ENCODE measurements at places on chromosomes 16 and 17.

DNA sequence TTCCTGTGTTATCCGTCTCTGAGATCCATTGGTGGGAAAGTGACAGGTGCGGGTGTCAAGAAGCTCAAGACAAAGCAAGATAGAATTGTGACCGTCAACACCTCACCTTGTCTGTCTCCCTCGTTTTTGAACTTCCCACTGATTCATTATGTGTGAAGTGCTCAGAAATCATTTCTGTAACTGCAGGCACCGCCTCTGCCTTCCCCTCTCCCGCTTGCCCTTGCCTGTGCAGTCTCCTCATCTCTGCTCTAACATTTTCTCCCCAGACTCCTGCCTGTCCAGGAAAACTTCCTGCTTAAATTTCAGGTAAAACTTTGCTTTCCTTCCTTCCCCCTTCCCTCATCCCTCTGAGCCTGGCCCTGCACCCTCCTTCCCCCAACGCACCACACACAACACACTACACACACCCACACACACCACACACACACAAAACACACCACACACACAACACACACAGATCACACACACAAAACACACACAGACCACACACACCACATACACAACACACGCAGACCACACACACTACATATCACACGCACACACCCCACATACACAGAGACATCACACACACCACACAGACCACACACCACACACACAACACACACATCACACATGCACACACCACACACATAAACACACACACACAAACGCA is 25.7 kb downstream of the CALB2 start:
- no peak for DNase-seq

GRCh38 chr16:69555437-69555836 is 10.3 kb upstream of the NFAT5 start:
- DNase-seq = no peak

DNA sequence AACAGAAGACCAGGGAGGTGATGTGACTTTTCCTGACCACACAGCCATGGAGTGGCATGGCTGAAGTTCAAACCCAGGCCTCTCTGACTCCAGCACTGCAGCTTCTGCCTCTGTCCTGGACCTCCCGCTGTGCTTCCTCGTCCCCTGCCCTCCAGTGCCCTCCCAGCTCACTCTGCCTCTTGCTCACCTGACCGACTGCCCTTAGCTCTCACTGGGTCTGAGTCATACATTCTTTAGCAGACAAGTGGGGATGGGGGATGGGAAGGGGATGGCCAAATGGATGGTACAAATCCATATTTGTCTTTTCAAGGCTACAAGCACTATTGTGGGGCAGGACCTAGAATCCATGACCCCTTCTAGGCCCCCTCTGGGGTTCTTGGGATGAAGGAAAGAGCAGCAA is 33.0 kb downstream of the PITPNM3 start:
- DNase-seq = no peak

- DNase-seq = no peak
These were observed 8.0 kb upstream of the MRPL12 start for GRCh38 chr17:81695211-81695610.

DNA sequence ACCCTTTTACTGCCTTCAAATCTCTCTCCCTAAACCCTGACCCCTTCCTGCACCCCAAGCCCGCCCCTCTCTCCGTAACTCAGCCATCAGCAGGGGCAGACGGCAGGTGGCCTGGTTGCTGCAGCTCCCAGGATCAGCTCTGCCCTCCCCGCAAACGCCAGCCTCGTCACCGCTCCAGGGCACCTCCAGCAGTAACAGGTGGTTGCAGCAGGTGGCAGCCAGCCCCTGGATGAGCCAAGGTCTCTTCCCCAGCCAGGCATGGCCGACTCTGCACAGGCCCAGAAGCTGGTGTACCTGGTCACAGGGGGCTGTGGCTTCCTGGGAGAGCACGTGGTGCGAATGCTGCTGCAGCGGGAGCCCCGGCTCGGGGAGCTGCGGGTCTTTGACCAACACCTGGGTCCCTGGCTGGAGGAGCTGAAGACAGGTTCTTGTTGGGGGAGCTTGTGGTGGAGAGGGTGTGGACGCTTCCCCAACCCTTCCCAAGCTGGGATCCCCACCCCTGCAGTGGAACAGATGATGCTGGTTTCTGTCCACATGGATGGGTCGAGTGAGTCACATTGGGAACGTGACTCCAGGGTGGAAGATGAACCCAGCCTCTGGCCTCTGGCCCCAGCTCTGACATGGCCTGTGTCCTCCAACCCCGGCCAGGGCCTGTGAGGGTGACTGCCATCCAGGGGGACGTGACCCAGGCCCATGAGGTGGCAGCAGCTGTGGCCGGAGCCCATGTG is 558 bp downstream of the HSD3B7 start:
- DNase-seq = no peak

- no peak for DNase-seq
These were observed 10.4 kb upstream of the NAT9 start for GRCh38 chr17:74786431-74787055.

DNA sequence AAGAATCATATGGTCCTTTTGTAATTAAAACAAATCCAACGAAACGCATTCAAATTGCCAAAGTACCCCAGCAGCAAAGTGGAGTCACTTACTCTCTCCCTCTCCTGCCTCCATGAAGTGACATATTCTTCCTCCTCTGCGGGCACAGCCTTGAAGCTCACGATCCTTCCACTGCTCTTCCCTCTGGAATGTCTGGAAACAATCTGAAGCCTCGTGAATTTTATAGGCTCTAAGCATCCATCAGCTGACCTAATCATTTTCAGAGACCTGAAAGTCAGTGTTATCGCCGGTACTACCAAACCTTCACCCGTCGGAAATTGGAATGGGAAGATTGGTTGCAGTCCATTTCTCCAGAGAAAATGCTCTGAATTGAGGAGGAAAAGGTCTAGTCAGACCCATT is 134.5 kb upstream of the FOXF1 start:
- DNase-seq = no peak

DNA sequence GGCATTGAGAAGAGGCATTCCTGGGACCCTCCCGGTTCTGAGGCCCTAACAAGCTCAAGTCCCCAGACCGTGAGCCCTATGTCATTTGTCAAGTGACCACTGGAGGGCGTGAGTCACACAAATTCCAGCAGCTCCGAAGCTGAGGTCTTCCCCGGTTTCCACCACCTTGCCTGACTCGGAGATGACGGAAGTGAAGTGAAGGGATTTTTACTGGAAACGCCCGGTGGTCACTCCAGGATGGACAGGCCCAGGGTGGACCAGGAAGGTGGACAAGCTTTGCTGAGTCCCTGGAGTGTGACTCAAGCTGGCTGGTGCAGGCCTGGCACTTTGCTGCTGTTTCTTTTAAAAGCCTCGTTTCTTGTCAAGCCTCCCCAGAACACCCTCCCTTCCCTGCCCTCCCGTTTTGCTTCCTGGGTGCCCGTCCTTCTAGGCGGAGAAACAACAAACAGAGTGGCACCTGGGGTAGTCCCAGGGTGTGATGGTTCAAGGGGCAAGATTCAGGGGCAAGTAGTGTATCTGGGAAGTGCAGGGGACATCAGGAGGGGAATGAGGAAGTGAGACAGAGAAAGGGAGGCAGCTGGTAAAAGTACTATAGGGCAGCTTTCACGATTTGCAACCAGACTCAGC is 5.3 kb upstream of the NOS2 start:
- peak; percentile 86 for DNase-seq

DNA sequence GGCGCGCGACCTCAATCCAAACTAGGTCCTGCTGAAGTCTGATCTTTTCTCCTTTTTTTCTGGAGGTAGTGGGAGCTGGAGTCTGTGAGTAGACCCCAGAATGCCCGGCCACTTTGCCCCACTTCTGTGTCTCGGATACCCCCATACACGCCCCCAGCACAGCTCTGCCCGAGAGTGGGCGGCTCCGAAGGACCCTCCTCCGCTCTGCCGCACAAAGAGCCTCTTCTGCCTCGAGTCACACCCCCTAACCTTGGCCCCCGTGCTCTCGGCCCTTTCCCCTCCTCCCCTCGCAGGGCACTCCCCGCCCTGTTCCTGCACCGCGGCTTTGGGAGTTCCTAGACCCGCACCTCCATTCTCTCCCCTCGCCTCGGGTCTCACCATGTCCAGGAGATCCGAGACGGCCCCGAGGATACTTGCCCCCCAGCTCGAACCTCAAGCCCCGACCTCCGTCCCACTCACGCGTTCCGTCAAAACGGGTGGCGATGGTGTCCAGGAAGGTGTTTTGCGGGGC is 476 bp downstream of the KCNH4 start:
- DNase-seq = no peak

DNA sequence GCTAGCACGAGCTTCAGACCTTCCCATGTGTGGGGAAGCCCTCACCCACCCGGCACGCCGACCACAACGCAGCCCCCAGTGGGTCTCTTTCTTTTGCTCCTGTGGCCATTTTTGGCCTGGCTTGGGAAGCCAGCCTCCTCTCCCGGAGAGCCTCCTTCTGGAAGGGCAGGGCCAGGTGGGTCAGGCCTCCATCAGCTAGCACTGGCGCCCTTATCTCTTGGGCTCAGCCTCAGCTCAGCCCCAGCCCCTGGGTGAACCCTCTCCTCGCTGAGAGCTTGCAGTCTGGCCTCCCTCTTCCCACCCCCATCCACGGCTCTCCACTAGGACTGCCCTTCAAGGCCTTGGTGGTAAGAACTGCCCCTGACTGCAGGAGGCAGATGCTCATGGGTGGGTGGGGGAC is 14.7 kb upstream of the JPH3 start:
- no peak for DNase-seq

DNA sequence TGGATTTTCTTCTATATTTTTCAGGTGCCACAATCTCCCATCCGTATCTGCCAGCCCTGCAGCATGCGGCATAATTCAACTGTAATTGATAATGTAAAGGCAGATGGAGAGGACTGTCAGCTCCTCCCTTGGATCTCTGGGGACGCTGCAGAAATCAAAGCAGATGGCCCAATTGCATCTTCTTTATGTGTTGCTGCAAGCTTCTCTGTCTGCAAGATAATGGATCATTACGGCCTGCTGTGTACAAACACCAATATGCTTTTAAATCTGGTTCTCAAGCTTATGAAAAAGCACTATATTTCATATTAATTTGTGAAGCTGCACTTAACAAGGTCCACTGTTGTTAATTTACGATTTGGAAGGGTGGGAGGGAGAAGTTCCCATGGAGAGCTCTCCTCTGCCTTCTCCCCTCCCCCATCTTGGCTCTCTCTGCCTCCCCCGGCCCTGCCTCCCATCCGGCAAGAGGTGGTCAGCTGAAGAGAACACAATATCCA is 607.5 kb downstream of the TOX3 start:
- no peak for DNase-seq

DNA sequence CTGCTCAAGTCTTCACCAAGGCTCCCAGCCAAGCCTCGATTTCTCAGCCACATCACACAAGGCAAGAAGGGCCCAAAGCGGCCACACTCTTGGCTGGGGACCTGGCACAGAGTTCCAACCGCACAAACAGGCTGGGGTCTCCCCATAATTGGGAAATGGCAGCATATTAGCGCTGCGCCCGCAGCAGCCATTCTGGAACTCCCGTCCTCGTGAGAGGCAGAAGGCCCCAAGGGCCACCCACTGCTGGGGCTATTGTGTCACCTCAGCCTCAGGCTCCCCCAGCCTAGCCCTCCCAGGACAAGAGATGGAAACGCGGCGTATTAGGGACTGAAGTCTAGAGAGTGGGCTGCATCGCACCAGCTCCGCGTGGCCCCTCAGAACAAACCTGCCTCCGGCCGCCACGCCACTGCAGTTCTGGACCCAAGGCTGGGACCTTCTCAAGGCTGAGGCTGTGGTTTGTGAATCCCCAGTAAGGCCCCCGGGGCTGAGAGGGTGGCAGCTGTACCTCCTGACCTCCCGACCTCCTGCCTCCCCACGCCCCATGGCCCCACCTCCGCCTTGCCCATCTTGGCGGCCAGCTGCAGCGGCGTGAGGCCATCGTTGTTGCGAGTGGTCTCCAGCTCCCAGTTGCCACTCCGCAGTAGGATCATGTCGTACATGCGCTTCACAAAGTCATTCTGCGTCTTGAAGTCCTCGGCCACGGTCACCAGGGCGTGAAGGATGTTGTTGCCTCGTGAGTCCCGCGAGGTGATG is 25.3 kb downstream of the TRPV3 start:
- DNase-seq = no peak

- DNase-seq = no peak
These were observed 29.4 kb upstream of the NAT9 start for GRCh38 chr17:74805591-74805991.

DNA sequence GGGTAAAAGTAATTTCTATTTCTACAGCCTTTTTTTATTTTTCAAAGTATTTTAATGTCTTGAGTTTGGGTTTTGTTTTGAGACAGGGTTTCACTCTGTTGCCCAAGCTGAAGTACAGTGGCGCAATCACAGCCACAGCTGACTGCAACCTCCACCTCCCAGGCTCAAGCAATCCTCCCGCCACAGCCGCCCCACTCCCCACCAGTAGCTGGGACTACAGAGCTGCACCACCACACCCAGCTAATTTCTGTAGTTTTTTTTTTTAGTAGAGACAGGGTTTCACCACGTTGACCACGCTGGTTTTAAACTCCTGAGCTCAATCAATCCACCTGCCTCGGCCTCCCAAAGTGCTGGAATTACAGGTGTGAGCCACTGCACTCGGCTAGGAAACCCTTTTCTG is 44.0 kb downstream of the TUBD1 start:
- no peak for DNase-seq

- DNase-seq = peak; percentile 73
These were observed at the start of gene DUS1L for GRCh38 chr17:82065638-82066303. DUS1L (minus strand) TSS chr17:82065804; CDS start chr17:82065059, 745 bp downstream.

DNA sequence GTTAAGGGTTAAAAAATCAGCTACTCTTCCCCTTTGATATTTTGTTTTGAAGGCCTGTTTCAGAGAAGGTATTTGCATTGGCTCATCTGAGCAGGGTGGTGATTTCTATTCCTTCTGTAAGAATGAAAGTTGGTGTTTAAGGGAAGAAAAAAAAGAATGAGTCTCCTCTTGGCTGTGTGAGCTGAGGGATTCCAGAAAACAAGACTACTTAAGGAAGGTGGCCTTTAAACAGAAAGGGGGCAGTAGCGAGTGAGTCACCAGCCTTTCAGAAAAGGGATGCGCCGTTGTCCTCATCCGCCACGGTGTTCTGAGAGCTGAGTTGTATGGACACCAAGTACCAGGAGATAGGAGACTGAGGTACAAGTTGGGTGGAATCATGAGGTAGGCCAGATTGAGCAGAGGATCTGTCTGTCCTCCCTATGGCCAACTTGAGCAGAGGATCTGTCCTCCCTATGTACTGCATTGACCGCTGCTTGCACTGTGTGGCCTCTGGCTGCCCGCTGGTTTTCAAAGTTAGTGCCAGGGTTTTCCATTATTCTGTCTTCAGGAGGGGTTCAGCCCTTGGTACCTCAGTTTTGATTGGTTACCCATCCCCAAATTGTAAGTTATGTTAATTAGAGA is 8.2 kb downstream of the PRKCA start:
- DNase-seq = no peak
